ENCODE measurements at places on chromosomes 2 and 18.
A peak's percentile ranks its signal among the peaks of the same experiment; 100 is the strongest.

- peak; percentile 20 for DNase-seq
These were observed 116.7 kb upstream of the MGAT5 start for GRCh38 chr2:134137182-134137611.

- DNase-seq, result no peak
These were observed 52.0 kb downstream of the BCL2L11 start for GRCh38 chr2:111172666-111173065.

GRCh38 chr2:71570951-71571460 is 117.6 kb downstream of the DYSF start:
- no peak for DNase-seq

DNA sequence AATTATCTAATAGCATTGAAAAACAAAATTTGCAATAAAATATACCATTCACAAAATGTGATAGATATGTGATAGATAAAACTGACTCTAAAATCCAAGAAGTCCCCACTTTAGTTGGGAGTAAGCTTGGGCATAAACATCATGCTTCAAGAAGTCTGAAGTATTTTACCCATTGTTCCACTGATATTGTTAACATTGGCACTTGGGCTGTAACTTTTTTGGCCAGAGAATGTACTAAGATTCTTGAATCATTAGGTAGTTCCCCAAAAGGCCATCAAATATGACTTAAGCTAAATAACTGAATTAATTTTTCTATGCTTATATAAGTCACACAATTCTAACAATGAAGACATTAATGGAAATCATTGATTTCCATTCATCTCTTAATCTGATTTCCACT is 413.6 kb downstream of the CDH2 start:
- DNase-seq, result no peak

DNA sequence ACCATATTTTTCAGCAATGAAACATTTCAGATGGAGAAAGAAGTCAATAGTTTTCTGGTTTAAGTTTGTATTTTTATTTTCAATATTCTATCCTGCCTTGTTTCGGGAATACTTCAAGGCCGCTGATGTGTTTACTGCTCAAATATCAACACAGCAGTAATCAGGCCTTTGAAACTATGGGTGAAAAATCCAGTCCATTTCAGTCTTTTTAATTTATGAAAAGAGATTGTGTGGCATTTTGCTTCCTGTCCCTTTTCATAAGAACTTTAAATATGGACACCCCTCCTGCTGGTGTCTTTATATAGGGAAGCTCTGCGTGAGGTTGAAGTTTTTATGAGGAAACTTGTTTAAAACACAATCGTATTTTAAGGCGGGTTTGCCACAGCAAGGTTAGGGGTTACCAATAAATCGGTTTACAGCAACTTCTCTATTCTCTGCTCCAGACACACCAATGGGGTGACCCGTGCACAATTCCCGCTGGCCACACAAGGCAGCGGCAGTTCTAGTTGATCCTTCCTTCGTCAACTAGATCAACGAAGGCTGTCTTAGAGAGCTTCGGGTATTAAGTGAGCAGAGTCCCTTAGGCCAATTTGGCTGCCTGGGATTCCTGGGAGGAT is 1.2 kb upstream of the TANC1 start:
- no peak for DNase-seq

DNA sequence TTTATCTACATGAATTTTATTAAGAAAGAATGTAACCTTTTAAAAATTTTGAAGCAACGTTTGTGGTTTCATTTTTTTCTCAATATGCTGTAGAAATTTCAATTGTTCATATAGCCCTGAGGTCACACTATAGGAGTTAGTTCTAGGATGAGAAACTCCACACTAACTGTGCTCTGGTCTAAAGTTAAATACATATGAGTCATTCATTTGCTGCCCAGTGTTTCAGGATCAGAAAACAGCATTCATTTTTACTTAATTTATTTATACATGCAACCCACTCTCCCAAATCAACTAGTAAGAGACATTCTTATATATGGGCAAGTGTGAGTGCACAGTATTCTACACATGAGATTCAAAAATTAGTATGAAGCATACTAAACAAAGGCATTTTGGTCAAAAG is 137.9 kb downstream of the DOCK10 start:
- no peak for DNase-seq

- no peak for DNase-seq
These were observed 510.9 kb downstream of the PARD3B start for GRCh38 chr2:205056151-205056561.

- no peak for DNase-seq
These were observed 279.0 kb downstream of the AFF3 start for GRCh38 chr2:99863236-99863902.

- DNase-seq, result no peak
These were observed 873.3 kb downstream of the ERBB4 start for GRCh38 chr2:211665299-211665698.

DNA sequence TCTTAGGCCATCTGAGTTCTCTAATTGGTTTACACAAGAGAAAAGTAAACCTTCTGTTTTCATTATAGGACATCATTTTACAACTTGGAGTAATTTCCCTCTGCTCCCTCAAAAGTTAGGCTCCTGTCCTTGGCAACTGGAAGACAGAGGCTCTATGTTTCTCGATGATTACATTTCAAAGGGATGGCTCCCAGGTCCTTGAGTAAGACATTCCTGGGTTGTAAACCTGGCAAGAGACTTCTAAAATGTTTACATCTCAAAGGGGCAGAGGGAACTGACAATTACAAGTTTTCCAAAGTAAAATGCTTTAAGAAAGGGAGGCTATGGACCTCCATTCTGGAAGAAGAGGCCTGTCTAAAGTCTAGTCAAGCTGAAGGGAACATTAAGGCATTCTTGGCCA is 268.3 kb upstream of the REG3G start:
- DNase-seq, result no peak

DNA sequence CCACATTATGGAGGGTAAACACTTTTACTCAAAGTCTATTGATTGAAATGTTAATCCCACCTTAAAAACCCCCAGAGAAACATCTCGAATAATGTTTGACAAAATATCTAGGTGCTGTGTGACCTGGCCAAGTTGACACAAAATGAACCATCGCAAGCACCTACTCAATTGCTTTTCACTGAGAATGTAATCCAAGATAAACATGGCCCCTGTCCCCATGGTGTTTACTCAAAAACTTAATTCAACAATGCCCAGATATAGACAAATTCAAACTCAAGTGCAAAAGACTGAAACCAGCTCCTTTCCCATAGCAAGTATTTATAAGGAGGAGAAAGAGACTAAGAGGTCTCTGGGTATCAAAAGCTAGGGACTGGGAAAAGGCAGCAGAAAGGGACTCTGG is 15.0 kb upstream of the ACMSD start:
- DNase-seq, result no peak

Data from CD4-positive, alpha-beta T cell treated with Interleukin-4 for 1 hour (primary cell).